ENCODE measurements at places on chromosomes 1 and 21. TPM values are rescaled to one million over a fixed set of nuclear protein-coding genes. Genes with fewer than 3 reads are reported as not detected.

The PRDM16 gene
- total RNA-seq = 0.32 TPM

The TNFRSF18 gene
- total RNA-seq = not detected

The KCNE1 gene
- 0.81 TPM for total RNA-seq

The TBX15 gene
- total RNA-seq = 62.8 TPM

The TTC34 gene
- total RNA-seq = 0.16 TPM

The DCST1 gene
- total RNA-seq = not detected

The SPATA45 gene
- total RNA-seq = not detected

The PDIK1L gene
- 4.1 TPM for total RNA-seq

The FBXO2 gene
- 1.8 TPM for total RNA-seq

The TMPRSS15 gene
- total RNA-seq = not detected

The FAM78B gene
- 1.5 TPM for total RNA-seq

The DNALI1 gene
- total RNA-seq = 5.3 TPM

The RHOC gene
- 329 TPM for total RNA-seq

The FCER1A gene
- not detected for total RNA-seq

The LCE1F gene
- total RNA-seq = not detected

The ZNF683 gene
- total RNA-seq = not detected

The ARHGEF16 gene
- total RNA-seq = not detected

The FMO4 gene
- total RNA-seq = 40.0 TPM

The CACNA1S gene
- not detected for total RNA-seq

The CITED4 gene
- 1.7 TPM for total RNA-seq

The BRINP2 gene
- total RNA-seq = 0.32 TPM

The SYT6 gene
- not detected for total RNA-seq

The ADAM30 gene
- total RNA-seq = not detected

The RHCE gene
- 0.61 TPM for total RNA-seq

The ITPKB gene
- 13.8 TPM for total RNA-seq

The AGTRAP gene
- total RNA-seq = 51.0 TPM

The FCRL1 gene
- total RNA-seq = not detected

The C1orf87 gene
- total RNA-seq = 0.32 TPM

The AMIGO1 gene
- 3.3 TPM for total RNA-seq

The CNST gene
- total RNA-seq = 88.3 TPM

The RAB25 gene
- not detected for total RNA-seq

The CD34 gene
- 1.9 TPM for total RNA-seq

The MYBPH gene
- total RNA-seq = not detected

The FAM72C gene
- 0.24 TPM for total RNA-seq

The RBM11 gene
- 0.16 TPM for total RNA-seq

The VWA1 gene
- 3.4 TPM for total RNA-seq

The TNNI3K gene
- not detected for total RNA-seq

The SYDE2 gene
- total RNA-seq = 4.9 TPM

The ZNF648 gene
- total RNA-seq = not detected

The AGMAT gene
- total RNA-seq = 0.16 TPM

The LCE1B gene
- not detected for total RNA-seq

The IL19 gene
- total RNA-seq = not detected

The AIRE gene
- total RNA-seq = not detected

The MYCBP gene
- 2.6 TPM for total RNA-seq

The C2CD2 gene
- 14.9 TPM for total RNA-seq

The L1TD1 gene
- 0.97 TPM for total RNA-seq

The TNNT2 gene
- not detected for total RNA-seq

The GTF2B gene
- 31.0 TPM for total RNA-seq

The COL9A2 gene
- total RNA-seq = 2.7 TPM

The NPL gene
- total RNA-seq = 6.2 TPM

The LCE1A gene
- total RNA-seq = not detected

The ASB17 gene
- total RNA-seq = not detected

The CAPZB gene
- total RNA-seq = 205 TPM

The CFHR1 gene
- 0.16 TPM for total RNA-seq

The CELA3B gene
- not detected for total RNA-seq

The P3R3URF gene
- total RNA-seq = not detected

The GMEB1 gene
- 12.1 TPM for total RNA-seq

The LRRIQ3 gene
- total RNA-seq = 0.65 TPM

The ZYG11A gene
- total RNA-seq = 2.1 TPM

The FAM167B gene
- total RNA-seq = 2.7 TPM

All from hair follicle dermal papilla cell (primary cell).